ENCODE measurements at places on chromosomes 12 and 14.

DNA sequence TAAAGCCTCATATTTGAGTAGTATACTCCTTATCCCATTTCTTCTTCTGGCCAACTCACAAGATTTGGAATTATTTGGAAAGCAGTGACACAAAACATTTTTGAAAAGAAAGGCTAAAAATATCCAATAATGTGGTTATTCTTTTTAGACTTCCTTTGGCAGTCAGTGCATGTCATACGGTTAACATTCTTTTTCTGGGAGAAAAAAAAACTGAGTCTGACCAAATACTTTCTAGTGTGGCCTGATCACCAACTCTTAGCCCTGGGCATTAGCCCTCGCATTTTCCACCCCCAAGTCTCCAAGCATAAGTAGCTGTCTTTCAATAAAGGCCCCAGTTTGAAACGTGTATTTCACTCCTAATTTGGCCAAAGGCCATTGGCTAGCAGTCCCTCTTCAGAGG lies 5.9 kb downstream of the RASSF3 start:
- DNase-seq = no peak
- peaks cover 30% of the 10 kb centered on the region for H3K4me1 ChIP-seq
- H3K4me3 ChIP-seq = peak overlapping the region; percentile 19
- H3K27ac ChIP-seq = peak overlapping the region; percentile 67

GRCh38 chr12:19548834-19549233 lies 109.5 kb downstream of the AEBP2 start:
- no peaks in the 10 kb centered on the region for H3K27me3 ChIP-seq
- no peak overlapping the region for H3K4me3 ChIP-seq
- no peak overlapping the region for H3K27ac ChIP-seq
- H3K4me1 ChIP-seq = peaks cover 5% of the 10 kb centered on the region
- H3K36me3 ChIP-seq = no peaks in the 10 kb centered on the region

DNA sequence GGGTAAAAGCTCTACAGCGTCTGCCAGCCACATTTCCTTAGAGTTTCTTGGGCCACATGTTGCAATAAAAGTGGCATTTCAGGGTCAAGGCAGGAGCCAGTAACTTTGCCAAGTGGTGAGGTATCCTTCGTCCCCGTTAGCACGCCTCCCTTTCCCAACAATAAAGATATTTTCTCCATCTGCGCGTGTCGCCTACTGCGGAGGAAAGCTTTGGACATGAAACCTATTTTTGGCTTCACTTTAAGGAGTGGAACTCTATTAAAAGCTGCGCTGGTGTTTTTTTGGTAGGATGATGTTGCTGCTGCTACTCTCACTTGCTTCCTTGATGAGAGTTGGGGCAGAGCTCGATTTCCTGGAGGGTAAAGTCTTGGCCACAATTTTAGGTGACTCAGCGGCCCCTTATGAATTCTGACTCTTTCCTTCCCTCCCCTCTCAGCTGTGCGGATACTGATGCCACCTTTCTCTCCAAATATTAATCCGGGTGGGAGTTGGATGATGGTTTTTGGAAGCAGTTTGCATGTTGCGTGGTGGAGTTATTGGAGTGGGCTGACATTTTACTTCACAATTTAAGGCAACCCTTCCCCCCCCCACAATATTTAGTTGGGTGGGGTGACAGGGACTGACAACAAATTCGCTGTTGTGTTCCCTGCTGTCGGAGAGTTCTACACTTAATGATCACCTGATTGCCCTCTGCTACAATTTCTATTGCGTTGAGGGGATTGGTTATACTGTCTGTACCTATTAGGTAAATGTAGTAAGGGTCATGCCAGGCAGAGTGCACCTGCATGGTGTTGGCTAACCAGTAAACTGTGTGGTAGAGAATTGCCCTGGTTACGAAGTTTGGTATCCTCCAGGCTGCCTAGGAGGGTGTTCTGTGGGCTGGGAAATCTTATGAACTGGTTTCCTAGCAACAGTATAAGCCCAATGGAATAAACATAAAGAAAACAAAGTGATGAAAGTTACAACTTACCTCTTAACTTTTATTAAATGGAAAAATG lies 1.1 kb downstream of the CCDC91 start:
- peaks cover 4% of the 10 kb centered on the region for H3K4me1 ChIP-seq
- peak overlapping the region; percentile 95 for H3K27ac ChIP-seq
- peak overlapping the region; percentile 76 for H3K4me3 ChIP-seq
- no peak for DNase-seq
- H3K27me3 ChIP-seq = no peaks in the 10 kb centered on the region

DNA sequence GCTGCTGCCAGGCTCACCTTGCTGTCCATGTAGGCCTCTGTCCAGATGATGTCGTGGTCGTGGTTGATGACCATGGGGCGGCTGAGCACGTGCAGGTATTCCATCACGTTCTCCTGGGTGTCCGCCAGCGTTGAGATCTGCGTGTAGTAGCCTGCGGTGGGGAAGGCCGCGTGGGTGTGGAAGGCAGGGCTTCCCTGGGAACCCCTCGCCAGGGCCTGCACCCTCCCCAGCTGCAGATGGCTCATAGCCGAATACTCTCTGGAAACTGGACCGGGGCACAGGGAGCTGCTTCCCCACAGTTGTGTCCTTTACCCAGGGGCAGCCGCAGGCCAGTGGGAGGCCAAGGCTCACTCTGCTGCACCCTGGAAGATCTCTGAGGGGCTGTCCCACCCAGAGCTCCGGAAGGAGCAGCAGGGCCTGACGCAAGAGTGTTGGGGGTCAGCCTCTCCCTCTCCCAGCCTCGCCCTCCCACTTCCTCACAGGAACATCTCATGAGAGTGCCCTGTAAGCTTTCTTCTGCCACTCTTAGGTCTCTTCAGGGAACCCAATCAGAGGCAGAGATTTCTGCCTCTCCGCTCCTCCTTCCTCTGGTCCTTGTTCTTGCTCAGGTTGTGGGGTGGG lies 35.5 kb downstream of the CACNA2D4 start:
- H3K4me3 ChIP-seq = no peak overlapping the region
- no peaks in the 10 kb centered on the region for H3K27me3 ChIP-seq
- no peak overlapping the region for H3K27ac ChIP-seq
- no peaks in the 10 kb centered on the region for H3K36me3 ChIP-seq
- DNase-seq = no peak

DNA sequence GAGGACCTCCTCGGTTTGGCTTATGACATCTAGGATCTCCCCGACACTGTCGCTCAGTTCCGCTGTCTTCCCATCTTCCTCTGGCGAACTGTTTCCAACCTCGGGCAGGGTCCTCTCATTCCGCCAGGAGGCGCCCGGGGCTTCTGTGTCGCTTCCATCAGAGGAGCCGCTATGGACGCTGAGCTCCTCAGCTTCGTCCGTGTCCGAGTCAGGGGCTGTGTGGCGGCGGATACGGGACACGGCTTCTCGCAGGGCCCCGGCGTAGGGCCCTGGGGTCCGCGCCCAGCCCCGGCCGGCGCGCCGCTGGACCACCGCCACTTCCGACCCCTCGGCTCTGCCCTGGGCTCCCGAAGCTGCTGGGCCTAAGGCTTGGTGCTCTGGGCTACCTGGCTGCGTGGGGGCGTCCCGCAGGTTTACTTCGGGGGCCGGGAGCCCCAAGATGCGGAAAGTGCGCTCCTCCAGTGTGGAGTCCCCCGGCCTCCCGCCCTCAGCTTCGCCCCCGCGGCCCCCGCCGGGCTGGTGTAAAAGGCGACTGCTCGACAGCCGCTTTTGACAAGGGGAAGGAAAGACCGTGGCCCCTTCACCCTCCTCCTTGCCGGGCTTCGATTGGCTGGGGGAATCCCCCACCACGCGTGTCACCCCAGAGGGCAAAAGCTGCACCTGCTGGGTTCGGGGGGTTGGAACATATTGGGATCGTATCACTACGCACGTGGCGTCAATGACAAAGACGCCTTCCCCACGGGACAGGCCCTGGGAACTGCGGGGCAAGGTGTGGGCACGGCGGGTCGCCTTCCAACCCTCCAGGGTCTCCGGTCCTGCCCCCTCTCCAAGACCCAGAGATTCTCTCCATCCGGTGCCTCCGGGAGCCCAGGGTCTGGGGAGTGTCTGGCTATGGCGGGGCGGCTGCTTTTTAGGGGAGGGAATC lies 2.1 kb downstream of the DDN start:
- H3K4me3 ChIP-seq = peak overlapping the region; percentile 69
- H3K27ac ChIP-seq = no peak overlapping the region
- no peaks in the 10 kb centered on the region for H3K36me3 ChIP-seq
- peaks cover 27% of the 10 kb centered on the region for H3K4me1 ChIP-seq
- no peaks in the 10 kb centered on the region for H3K27me3 ChIP-seq

GRCh38 chr12:68034567-68034966 lies 45.3 kb downstream of the IFNG-AS1 start:
- no peak overlapping the region for H3K4me3 ChIP-seq
- H3K36me3 ChIP-seq = no peaks in the 10 kb centered on the region
- no peaks in the 10 kb centered on the region for H3K4me1 ChIP-seq
- H3K27ac ChIP-seq = no peak overlapping the region

DNA sequence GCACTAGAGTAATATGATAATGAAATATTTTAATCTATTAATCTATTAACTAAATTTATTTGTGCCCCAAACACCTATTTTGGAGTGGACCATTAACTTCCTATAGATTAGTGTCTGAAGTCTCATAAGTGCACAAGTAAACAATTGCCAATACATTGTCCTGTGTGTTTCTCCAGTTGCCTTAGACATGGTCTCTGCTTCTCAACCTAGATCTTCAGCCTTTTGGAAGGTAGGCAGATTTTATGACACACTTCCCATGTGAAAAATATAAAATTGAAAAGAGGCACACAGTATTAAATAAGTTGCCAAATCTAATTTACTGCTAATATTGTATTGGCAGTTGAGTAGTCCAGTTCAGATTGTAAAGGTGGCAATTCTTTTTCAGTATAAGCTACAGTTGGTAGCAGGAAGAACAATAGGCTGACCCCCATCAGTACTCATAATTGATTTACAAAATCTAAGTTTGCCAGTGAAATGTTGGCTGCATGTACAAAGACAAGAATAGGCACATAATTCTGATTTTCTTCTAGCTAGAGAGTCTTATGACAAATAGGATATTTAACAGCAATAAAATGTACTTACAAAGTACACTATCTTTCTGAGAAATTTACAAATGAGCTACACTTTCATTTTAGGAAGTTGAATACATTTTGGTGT lies 10.8 kb downstream of the A2M start:
- no peak overlapping the region for H3K27ac ChIP-seq
- no peak overlapping the region for H3K4me3 ChIP-seq
- H3K36me3 ChIP-seq = no peaks in the 10 kb centered on the region
- H3K4me1 ChIP-seq = no peaks in the 10 kb centered on the region
- DNase-seq = no peak

All from GM12878 (cell line).